Mammary epithelial cell (primary cell): ENCODE measurements at places on chromosomes 3 and 15. TPM values are rescaled to one million over a fixed set of nuclear protein-coding genes. Genes with fewer than 3 reads are reported as not detected.

RUBCN gene
- 17.7 TPM for polyA plus RNA-seq

IL17RB gene
- 0.18 TPM for polyA plus RNA-seq

TMEM207 gene
- not detected for polyA plus RNA-seq

GRCh38 chr3:46693038-46693891 is at the start of gene ALS2CL:
Gene ALS2CL, minus strand, starts transcription at chr3:46693679. Its CDS starts 4,239 bp downstream, at chr3:46689440.
- DNase-seq: peak; percentile 75

DNA sequence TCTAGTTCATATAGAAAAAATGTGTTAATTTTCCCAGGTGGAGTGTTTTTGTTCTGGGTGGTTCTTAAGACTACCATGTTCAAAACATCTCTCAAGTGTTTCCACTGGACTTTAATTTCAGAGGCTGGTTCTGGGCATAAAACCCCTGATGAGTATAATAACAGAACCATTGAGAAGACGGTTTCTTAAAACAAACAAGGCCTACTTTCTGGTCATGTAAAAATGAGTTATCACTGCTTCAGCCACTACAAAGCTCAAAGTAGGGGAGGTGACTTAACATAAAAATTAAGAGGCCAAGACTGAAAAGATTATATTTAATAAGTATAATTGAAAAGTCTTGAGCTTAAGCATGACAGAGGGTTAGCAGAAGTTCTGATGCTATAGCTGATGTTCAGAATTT is 33.8 kb downstream of the RYR3 start:
- no peak for DNase-seq

CTXN2 gene
- not detected for polyA plus RNA-seq

- DNase-seq: peak; percentile 51
These were observed 75.1 kb downstream of the CCK start for GRCh38 chr3:42190701-42191442.

UBA7 gene
- 8.3 TPM for polyA plus RNA-seq
